ENCODE measurements at places on chromosomes 16 and 17. TPM values are rescaled to one million over a fixed set of nuclear protein-coding genes. Genes with fewer than 3 reads are reported as not detected.

DNA sequence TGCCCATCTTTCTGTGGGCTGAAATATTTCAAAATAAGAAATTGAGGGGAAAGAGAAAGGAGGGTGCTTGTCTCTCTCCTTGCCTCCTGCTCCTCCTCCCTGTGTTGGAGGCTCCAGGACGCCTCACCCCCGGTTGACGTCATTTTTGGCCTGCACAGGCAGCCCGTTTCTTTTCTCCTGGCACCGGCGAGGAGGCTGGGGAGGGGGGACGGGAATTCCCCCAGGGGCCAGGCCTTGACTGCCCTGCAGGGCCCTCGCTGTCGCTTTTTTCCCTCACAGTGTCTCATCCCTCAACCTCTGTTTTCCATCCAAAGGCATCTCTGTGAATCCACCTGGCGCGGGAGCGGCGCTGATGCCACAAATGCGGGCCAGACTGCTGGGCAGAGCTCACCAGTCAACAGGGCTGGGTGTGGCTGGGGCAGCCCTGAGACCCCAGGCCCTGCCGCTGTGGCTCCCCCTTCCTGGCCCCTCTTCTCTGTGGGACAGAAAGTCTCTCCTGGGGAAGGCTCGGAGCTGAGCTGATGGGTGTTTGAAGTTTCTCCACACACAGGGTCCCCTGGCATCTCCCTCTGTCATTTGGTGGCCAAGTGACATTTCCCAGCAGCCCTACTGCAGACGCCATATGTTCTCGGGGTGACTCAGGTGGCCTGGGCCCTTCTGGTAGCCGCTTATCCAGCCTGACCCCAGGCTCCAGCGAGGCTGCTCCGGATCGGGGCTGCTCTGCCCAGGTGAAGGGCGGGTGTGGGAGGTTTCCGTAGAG is 16.0 kb downstream of the CENPX start:
- DNase-seq: no peak

- no peak for DNase-seq
Observed at GRCh38 chr17:45353043-45353442, 36.2 kb upstream of the MAP3K14 start.

GRCh38 chr16:35102780-35103403 is 1643.5 kb downstream of the TP53TG3F start:
- DNase-seq: no peak

- DNase-seq: no peak
Observed at GRCh38 chr16:83005653-83006160, 378.9 kb downstream of the CDH13 start.

GRCh38 chr17:36892112-36892838 is 45.0 kb upstream of the LHX1 start:
- DNase-seq: no peak

DNA sequence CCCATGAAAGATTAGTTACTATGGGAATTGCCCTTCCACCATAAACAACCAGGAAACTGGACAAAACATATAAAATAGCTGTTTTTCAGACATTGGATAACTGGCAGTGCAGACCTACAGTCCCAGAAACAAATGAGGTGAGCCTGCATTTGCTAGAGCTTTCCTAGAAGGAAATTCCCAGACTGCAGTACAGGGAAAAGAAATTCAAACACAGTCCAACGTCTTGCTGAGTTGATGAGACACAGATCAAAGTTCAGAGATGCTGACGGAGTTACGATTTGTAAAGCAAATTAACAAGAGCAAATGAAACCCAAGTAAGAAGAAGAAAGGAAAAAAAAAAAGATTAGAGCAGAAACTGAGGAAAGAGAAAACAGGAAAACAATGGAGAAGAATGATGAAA is 41.3 kb upstream of the MNT start:
- DNase-seq: no peak

GRCh38 chr17:82022310-82022980 is at the start of gene CENPX:
Gene CENPX (minus strand): TSS chr17:82022878. CDS start chr17:82022861, 17 bp downstream.
- DNase-seq: no peak

GRCh38 chr17:77146246-77146632 is 5.5 kb downstream of the SEC14L1 start:
- DNase-seq: no peak

DNA sequence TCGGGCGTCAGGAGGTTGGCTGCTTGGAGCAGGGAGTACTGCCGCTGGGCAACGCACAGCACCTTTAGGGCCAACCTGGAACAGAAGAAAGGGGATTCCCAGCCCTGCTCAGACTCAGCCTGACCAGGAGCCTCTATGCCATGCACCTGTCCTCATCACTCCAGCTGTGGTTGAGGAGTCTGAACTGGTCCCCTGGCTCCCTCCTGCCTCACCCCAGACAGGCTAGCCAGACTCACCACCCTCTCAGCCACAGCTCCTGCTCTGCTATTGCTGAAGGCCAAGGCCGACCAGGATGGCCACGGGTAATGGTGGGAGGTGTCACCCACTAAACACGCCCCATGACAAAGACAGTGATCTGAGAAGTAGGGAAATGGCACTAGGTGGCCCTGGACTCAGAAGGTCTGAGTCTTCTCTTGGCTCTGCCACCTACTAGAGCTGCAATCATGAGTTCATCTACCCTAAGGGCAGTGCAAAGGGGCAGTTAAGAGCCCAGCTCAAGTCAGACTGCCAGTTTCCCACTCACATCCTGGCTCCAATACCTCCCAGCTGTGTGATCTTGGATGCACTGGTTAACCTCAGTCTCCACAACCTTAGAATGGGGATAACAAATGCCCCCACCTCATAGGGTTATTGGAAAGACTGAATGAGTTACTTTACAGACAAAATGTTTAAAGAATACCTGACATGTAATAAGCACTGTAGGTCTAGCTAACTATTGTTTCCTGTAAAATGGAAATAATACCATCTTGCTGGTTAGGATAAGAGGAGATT is 13.8 kb upstream of the GFAP start:
- DNase-seq: no peak

DNA sequence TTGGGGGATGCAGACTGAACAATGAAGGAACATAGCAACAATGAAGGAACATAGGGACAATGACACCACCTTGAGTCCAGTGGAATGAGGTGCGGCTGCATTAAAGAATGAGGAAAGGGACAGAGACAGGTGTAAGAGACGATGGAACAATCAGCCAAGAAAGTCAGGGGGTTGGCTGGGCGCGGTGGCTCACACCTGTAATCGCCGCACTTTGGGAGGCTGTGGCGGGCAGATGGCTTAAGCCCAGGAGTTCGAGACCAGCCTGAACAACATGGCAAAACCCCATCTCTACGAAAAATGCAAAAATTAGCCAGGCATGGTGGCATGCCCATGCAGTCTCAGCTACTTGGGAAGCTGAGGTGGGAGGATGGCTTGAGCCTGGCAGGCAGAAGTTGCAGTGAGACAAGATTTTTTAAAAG is 13.6 kb upstream of the CBFB start:
- DNase-seq: no peak

- no peak for DNase-seq
Observed at GRCh38 chr17:55642741-55643140, 79.9 kb downstream of the TMEM100 start.

GRCh38 chr16:29999605-30000004 is 3.6 kb downstream of the INO80E start:
- DNase-seq: no peak

- no peak for DNase-seq
Observed at GRCh38 chr17:65670667-65671371, 109.4 kb upstream of the AXIN2 start.

DNA sequence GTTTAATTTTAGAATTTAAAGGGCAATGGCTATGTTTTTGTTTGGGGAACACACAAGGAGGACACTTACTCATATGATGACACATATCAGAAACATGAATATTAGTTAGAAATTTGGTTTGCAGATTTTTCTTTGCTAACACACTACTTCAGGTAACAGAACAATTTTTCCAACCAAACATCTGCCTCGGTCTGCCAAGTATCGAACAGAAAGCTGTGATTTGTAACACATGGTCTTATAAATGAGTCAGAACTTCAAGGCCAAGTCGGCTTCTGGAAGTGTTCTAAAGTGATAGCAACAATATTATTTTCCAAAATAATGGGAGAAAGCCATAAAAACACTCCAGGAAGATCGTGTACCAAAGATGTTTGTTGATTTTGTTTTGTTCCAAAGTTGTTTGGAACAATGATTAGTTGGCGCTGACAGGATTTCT is 75.9 kb upstream of the PMFBP1 start:
- no peak for DNase-seq

GRCh38 chr17:46929413-46929812 is 6.5 kb downstream of the GOSR2 start:
- no peak for DNase-seq

DNA sequence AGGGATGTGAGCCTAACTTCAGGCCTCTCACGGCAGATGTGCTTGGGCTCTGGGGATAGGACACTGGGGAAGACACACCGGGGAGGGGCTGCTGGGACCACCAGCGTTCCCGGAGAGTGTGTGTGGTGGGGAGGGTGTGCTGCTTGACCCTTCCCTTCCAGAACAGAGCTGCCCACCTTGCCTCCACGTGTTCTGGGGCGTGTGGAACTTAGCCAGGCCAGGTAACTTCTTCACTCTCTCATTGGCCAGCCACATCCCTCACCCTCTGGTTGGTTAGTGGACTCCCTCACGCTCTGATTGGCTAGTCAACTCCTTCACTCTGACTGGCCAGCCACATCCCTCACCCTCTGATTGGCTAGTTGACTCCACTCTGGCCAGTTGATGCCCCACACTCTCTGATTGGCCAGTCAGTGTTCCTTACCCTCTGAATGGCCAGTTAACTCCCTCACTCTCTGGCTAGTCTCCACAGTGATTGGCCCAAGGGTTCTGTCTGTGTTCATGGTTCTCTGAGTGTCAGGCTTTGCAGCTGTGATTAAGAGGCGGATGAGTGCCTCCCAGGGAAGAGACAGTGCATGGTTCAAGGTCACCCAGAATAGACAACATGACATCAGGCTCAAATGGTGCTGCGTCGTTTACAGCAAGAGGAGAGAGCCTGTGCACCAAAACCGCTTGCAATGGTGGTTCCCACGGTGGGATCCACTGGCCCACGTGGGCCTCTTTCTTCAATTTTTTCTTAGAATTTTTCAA is 10.0 kb downstream of the TMEM235 start:
- DNase-seq: no peak

- DNase-seq: no peak
Observed at GRCh38 chr17:83182620-83183101, 103.3 kb downstream of the METRNL start.

- no peak for DNase-seq
Observed at GRCh38 chr17:53390575-53390974, 432.2 kb upstream of the KIF2B start.

GRCh38 chr17:58344047-58344790 is 7.8 kb downstream of the SUPT4H1 start:
- peak; percentile 88 for DNase-seq

DNA sequence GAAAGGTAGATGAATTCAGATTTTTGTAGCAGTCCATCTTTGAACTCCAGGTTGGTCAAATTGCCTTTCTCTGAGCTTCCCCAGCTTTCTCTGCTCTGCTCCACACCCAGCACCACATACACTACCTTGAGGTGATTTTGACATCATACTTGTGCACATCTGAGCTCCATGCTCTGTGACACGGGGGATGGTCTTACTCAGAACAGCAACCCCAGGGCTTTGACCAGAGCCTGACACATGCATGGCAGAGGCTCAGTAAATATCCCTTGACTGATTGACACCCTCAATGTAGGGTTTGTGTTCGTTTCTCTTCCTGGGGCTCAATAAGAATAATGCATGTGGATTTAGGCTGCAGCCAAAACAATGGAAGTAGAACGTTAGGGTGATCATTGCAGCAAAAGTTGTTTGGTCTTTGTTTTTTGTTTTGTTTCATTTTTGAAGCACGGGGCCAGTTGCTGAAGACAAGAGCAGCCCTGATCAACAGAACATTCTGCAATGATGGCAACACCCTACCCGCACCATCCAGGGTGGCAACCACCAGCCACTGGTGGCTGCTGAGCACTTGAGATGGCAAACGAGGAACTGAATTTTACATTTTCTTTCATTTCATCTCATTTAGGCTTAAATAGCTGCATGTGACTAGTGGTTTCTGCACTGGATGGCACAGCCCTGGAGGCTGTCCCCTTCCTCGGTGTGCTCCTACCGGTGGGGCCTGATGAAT is 224.8 kb upstream of the TNRC6C start:
- DNase-seq: no peak

DNA sequence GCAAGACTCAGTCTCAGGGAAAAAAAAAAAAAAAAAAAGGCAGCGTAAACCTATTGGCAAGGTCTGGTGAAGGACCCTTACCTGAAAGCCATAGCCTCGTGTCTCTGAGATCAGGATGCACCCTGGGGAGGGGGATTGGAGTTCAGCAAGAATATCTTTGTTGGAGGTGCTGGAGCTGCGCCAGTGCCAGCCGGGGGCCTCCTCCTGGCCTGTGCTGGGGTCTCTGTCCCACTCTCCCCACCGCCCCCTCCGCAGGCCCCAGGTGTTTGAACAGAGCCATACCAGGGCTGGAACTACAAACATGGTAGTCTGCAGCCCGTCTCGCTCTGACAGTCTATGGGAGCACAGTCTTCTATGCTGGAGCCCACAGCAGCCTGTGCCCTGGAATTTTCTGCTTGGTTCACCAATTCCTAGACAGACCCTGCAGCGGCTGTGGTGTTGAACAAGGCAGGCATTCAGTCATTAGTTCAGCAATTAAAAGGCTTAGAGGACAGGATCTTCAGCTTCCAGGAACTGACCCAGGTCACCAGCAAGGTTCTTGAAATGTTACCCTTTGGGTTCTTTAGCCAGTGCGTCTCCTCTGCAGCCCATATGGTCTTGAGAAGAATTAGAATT is 42.2 kb upstream of the KIFC3 start:
- DNase-seq: no peak

DNA sequence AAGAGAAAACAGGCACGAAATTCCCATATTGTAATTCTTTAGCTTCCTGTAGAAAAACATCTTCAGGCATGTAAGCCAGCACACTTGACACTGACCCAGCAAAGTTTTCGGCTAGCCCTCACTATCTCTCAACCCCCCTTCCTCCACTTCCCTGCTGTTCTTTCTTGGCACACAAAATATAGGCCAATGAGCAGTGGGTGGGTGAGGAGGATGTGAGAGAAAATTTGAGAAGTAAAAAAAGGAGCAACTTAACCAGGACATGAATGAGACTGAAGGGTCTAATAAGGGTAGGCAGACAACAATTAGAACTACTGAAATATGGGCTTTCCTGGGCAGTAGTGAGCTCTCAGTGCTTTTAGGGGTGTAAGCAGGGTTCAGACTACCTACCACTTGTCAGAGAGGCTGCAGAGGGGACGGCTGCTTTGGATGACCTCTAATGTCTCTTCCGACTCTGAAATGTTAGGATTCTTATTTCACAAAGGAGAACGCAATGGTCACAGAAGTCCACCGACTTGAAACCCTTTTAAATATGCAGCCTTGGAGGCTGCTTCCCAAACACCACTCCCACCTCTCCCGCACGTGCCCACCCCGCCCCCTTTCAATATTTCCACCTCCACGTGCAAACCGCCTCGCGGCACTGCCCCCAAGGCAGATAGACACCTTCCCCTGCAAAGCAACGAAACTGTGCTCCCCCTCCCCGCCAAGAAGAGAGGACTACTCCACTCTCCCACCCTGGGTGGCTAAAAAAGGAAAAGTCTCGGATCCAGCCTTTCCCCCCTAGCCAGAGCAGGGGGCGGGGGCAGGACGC is 889 bp downstream of the MBTD1 start:
- no peak for DNase-seq

GRCh38 chr16:56814537-56815432 is 50.2 kb upstream of the SLC12A3 start:
- DNase-seq: no peak

Gene TAC4
- not detected for total RNA-seq

Gene CNGB1
- total RNA-seq: not detected

Gene CES1
- 3.3 TPM for total RNA-seq

Gene SLFN5
- 132 TPM for total RNA-seq

Gene CDYL2
- total RNA-seq: 32.1 TPM

Gene ADAD2
- not detected for total RNA-seq

Gene WSB1
- total RNA-seq: 114 TPM
